ENCODE measurements at places on chromosomes 16 and 17. TPM values are rescaled to one million over a fixed set of nuclear protein-coding genes. Genes with fewer than 3 reads are reported as not detected.

DNA sequence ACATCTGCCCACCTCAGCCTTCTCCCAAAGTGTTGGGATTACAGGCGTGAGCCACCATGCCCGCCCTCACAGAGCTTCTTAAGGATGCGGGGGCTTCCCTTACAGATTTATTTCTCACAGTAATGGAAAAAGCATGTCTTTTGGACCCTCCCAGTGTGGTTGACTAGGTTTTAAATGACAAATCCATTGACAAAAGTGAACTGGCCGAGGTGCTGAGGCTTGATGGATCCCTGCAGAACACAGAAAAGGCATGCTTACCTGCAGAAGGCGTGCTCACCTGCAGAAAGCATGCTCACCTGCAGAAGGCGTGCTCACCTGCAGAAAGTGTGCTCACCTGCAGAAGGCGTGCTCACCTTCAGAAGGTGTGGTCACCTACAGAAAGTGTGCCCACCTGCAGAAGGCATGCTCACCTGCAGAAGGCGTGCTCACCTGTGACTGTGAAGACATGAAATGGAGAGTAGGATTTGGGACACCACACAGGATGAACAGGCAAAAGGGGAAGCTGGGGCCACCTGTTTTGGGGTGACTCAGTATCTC, 15.1 kb upstream of the BBS2 start:
- no peak overlapping the region for H3K4me3 ChIP-seq

DNA sequence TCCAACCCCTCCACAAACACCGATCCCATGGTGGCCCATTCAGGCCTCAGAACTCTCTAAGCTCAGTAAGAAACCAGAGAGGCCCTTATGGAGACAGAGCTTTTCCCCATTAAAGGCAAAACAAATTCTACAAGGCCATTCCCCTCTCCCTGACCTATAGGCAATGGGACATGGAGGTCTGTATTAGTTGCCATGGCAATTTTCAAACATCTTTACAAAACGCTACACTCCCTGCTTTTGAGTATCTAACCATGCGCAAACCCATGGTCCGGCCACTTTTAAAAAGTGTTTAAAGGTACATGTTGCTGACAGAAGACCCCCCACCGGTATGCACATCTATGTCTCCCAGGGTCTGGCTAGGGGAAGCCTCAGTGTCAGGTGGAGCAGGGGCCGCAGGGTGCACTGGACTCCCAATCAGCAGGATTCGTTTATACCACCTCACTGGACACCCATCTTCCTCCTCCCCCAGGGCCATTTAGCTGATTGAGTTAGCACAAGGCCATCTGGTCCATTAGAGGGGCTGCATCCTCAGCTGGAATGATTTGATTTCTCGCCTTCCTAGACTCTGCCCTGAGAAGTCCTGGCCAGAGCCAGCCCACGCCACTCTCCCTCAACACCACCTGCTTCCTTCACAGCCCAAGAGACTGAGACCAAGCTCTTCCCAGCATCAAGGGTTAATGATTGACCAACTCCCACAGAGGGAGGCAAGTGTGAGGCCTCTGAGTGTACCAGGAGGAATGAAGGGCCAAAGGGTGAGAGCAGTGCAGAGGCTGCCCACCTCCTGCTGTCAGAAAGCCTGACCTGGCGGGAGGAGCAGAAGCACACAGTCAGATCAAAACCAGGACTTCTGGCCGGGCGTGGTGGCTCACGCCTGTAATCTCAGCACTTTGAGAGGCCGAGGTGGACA, 10.9 kb downstream of the ACLY start:
- H3K4me3 ChIP-seq, result no peak overlapping the region
- H3K27me3 ChIP-seq, result no peaks in the 10 kb centered on the region
- DNase-seq, result no peak
- no peak overlapping the region for H3K27ac ChIP-seq

DNA sequence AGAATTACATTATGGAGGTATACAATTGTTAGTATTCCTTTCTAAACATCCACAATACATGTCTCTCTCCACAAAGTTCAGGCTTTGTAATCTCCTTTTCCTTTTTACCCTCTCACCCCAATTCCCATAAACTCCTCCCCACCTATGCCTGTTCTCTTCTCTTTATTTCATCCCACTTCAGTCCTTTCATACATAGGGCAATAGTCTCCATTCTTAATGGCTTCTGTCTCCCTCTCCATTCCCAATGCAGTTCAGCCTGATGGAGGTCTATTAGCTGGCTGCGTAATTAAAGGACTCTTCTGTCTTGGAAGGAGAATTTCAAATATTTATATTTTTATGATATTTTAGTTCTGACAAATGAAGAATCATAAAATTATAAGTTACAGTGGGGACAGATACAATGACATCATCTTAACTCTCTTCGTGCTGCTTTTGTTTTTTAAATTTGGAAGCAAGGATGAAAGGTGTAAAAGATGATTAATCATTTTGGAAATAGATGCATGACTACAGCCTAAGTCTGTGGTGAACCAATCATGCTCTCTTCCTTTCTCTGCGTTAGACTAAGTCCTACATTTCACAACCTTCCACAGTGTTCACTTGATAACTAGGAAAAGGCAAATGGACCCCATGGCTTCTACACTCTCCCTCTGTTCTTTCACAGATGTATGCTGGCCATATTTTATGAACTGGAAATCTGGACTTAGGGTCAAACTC, 11.2 kb upstream of the FAM20A start:
- no peaks in the 10 kb centered on the region for H3K27me3 ChIP-seq
- H3K27ac ChIP-seq, result no peak overlapping the region
- no peak overlapping the region for H3K4me3 ChIP-seq
- no peak for DNase-seq

MLLT6 gene
- 113 TPM for total RNA-seq

- peaks cover 19% of the 10 kb centered on the region for H3K4me1 ChIP-seq
- H3K27ac ChIP-seq, result no peak overlapping the region
- no peak for DNase-seq
- H3K27me3 ChIP-seq, result no peaks in the 10 kb centered on the region
Measured at GRCh38 chr17:17587614-17588337, 3.7 kb downstream of the PEMT start.

DNA sequence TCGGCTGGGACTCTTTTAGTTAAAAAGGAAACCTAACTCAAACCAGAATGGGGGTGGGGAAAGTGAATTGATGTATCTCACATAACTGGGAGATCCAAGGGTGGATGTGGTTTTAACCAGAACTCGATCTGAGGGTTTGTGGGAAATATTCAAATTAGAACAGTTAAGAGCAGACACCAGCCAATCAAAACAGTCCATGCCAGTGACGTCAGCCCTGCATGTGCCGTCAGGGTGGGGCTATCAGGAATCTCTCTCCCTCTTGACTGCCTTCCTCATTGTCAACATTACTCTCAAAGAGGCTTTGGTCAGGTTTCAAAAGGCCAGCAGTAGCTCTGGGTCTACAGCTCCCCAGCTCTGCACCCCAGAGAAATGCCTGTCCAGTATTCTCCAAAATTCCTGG, 94.2 kb upstream of the HSBP1 start:
- H3K36me3 ChIP-seq, result no peaks in the 10 kb centered on the region
- no peak for DNase-seq
- H3K27me3 ChIP-seq, result peaks cover 84% of the 10 kb centered on the region

GRCh38 chr16:30485818-30486436, 13.4 kb downstream of the ITGAL start:
- no peak overlapping the region for H3K27ac ChIP-seq
- no peaks in the 10 kb centered on the region for H3K36me3 ChIP-seq
- H3K4me1 ChIP-seq, result 0 out of 2 replicates have a peak, but pooled peaks cover 5% of the 10 kb centered on the region
- no peak overlapping the region for H3K4me3 ChIP-seq

DNA sequence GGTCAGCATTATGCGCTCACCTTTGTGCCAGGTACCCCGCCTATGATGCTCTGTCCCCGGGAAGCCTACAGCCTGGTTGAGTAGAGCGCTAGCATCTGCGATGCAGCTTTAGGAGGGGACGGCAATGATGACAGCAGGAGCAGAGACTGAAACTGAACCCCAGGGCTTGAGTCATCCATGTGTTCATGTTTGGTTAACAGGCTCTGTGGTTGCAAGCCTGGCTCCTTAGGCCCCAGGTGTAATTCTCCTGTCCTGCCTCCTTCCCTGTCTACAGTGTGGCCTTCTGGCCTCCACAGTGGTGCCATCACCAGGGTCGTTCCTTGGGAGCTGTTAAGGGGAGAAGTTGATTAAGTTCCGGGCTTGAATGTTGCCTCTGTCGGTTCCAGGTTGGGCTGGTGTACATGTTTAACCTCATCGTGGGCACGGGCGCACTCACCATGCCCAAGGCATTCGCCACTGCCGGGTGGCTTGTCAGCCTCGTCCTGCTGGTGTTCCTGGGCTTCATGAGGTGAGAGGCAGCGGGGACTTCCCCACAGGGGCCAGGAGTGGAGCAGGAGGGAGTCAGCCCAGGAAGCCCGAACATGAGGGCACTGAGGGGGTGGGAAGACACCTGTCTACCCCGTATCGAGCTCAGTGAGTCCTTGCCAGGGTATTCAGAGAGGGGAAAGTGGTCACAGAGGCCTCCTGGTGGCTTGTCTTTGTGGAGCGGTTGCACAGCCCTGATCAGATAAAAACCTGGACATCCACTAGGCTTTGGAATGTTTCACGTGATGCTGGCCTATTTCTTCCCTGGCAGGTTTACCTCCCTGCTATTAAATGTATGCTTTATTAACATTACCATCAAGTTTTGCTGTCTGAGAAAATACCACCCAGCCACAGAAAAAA, 9.2 kb upstream of the NAT9 start:
- H3K4me1 ChIP-seq, result no peaks in the 10 kb centered on the region
- H3K27me3 ChIP-seq, result no peaks in the 10 kb centered on the region
- no peaks in the 10 kb centered on the region for H3K36me3 ChIP-seq
- no peak overlapping the region for H3K27ac ChIP-seq

- no peak overlapping the region for H3K4me3 ChIP-seq
- no peaks in the 10 kb centered on the region for H3K36me3 ChIP-seq
- no peak overlapping the region for H3K27ac ChIP-seq
- no peaks in the 10 kb centered on the region for H3K27me3 ChIP-seq
- no peak for DNase-seq
Measured at GRCh38 chr17:40323391-40324381, 14.7 kb downstream of the RARA start.

DNA sequence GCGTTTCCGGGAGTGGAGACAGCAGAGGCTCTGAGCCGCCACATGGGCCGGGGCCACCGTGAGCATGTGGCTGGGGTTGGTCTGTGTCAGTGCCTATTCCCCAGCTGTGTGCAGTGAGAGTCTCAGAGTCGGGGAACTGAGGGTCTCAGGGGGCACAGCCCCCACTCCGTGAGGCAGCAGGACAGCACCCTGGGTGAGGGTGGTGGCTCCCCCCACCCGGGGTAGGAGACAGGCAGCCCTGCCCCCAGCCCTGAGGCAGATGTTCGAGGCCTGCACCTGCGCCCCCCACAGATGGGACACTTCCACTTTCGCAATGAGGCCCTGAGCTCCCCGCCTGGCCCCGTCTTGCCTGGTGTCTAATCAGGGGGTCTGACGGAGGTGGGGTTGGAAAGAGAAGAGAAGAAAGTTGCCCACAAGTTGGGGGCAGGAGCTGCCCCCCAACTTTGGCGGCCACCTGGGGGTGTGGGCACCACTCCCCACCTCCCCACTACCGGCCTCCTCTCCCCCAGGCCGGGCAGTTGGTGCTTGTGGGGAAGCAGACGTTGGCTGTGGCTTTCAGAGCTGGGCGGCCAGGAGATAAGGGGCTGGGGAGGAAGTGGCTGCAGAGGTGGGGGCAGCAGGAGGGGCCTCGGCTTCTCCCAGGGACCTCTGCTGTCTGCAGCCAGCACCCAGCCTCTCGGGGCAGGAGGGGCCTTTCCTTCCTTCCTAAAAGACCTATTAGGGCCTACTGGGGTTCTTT, 1.8 kb upstream of the CBFA2T3 start:
- H3K27me3 ChIP-seq, result peaks cover 64% of the 10 kb centered on the region
- no peak overlapping the region for H3K27ac ChIP-seq
- no peaks in the 10 kb centered on the region for H3K36me3 ChIP-seq
- no peaks in the 10 kb centered on the region for H3K4me1 ChIP-seq

DNA sequence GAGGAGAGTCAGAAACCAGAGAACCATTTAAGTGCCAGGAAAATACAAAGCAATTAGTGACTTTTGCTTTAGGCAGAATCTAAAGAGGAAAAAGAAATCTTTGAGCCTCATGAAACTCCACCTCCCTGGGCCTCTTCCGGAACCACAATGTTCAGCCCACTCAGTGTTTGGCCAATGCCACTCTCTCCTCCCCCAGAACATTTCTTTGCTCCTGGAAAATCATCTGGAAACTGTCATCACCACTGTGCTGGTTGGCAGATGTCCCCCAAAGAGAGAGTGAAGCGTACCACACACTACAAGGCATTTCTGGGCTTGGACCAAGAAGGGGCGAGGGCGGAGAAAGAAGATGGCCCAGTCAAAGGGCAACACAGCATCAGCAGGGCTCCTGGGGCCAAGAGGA, 7.1 kb upstream of the SOX9 start:
- no peaks in the 10 kb centered on the region for H3K36me3 ChIP-seq
- no peak overlapping the region for H3K27ac ChIP-seq
- peaks cover 13% of the 10 kb centered on the region for H3K4me1 ChIP-seq
- H3K27me3 ChIP-seq, result no peaks in the 10 kb centered on the region

DNA sequence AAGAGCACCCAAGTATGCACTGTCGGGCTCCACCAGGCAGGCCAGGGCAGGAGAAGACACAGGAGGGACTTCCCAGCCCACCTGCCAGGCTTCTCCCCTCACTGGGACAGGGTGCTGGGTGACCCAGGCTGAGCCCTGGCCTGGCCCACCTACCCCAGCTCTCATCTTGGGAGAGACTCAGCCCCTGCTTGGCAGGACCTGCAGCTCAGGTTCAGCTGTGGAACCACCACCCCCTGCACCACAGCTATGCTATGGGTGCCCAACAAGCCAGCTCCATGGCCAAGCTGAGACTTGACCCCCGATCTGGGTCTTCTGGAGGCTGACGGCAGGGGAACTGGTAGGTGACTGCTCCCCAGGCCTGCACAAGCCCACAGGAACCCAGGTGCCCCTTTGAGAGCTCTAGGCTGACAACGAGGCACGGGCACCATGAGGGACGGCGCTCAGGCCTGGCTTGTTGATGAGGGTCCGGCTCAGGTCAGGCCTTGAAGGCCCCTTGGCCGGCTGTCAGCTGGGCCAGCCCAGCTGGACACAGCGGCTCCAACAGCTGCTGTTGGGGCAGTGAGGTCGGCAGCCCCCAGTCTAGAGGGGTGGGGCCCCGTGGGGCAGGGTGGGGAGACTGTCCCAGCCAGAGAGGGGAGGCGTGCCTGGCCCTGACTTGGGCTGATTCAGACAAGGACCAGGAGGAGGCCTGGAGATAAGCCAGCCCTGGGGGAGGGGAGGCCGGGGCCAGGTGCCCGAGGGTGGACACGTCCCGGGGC, 4.6 kb downstream of the RPUSD1 start:
- no peaks in the 10 kb centered on the region for H3K36me3 ChIP-seq
- peaks cover 8% of the 10 kb centered on the region for H3K4me1 ChIP-seq
- no peak for DNase-seq

CCDC200 gene
- total RNA-seq, result not detected

HSPB9 gene
- not detected for total RNA-seq

CDRT4 gene
- total RNA-seq, result 11.0 TPM

DNAAF8 gene
- total RNA-seq, result 2.4 TPM

RAC3 gene
- 41.6 TPM for total RNA-seq

ZPBP2 gene
- not detected for total RNA-seq

GRCh38 chr17:45428931-45429338, 3.7 kb downstream of the ARHGAP27 start:
- H3K27me3 ChIP-seq, result no peaks in the 10 kb centered on the region
- no peak overlapping the region for H3K27ac ChIP-seq

GPR142 gene
- total RNA-seq, result not detected

PERCC1 gene
- not detected for total RNA-seq

All from PC-9 (cell line).